CD14-positive monocyte (primary cell): ENCODE measurements at places on chromosomes 6 and 20.

DNA sequence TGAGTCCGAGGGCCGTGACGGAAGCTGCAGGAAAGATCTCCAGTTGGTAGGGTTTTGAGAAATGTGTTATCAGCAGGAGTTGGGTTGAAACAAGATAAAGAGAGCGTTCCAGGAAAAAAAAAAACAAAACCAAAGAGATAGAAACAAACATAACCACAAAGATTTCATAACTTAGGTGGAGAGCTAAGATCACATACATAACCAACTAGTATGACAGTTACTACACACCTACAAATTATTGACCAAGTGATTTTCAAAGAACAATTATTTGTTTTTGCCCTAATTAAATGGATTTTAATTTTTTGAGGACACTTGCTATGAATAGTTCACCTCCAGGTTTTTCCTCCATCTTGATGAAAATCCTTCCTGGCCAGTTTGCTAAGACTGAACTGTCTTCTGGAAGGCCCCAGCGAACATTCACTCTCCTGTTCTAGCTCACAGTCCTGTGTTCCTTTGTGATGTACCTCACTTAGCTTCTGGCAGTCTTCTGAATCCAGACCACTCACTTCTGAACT lies 69.4 kb downstream of the SNX9 start:
- DNase-seq: no peak

DNA sequence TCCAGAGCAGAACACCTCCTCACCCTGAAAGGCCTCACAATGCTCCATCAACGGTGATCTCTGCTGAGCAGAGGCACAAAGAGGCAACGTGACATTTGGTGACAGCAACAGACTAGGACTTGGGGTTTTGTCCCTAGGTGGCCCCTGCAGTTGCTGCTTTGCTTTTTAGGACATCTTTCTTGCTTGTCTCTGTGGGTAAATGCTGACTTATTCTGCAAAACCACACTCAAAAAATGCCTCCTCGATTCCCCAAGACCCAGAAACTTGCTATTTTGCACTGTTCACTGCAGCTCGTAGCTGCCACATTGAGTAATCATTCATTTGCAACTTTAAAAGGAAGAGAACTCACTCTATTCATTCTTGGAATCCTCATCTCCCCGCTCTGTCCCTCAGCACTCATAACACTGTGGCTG lies 209.9 kb downstream of the LY86 start:
- DNase-seq: no peak

DNA sequence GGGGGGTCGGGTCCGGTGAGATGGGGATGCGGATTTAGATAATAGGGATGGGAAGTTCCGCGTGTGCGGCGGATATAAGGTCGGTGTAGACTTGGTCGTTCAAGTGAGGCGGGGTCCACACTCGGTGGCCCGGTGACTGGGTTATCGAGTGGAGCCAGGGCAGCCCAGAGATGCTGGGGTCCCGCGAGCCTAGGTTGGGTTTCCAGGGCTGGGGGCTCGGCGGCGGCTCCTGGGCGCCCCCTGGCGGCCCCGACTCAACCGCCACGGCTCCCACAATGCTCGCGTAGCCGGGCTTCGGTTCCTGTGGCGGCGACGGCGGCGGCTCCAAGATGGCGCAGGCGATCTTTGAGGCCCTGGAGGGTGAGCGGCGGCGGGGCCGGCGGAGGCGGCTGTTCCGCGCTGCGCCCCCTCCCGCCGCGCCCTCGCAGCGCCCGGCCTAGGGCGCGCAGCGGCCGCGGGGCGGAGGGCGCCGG lies at the start of gene ZNF341:
Gene ZNF341 (plus strand): TSS at position 304 of the 473 bp plus-strand sequence. CDS start 26 bp downstream, at position 330.
- DNase-seq: peak; percentile 85

DNA sequence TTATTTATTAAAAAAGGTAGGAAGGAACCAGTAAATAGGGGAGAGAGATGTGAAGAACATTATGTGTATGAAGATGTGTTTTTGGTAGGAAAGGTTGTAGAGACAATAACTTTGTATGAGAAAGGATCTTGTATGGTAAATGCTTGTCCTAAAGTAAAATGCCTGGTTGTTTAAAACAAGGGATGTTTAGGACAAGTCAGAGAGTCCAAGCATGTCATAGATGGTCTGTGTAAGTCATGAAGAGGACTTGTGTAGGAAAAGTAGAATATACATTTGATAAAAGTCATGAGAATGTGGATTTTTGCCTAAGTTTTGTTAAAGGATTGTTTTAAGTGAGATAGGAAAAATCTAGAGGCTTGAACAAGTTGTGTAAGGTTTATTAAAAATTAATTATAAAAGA lies 325.1 kb downstream of the CDH26 start:
- DNase-seq: no peak

DNA sequence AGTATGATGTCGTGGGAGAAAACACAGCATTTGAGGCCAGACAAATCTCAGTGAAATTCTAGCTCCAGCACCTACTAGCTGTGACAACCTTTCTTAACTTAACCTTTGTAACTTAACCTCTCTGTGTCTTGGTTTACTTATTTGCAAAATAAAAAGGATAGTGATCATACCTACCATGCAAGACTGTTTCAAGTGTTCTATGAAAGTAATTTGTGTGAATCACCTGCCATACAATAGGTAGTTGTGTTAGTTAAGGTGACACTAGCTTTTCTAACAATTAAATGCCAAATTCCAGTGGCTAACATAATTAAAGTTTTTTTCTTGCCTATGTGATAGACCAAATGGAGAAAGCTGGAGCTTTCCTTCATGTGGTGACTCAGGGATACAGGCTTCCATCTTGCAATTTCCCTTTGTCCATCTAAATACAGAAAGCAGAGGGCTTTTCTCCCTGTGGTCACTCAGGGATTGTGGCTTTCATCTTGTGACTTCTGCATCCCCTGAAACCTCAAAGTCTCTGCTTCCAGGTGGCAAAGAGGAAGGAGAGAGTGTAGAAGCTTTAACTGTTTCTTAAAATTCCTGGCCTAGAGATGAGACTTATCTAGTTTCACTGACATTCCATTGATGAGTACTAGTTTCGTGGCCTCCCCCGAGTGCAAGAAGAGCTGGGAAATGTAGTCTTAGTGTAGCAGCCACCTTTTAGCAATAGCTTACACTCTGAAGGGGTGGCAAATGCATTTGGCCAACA lies 311.4 kb downstream of the CLIC5 start:
- no peak for DNase-seq

DNA sequence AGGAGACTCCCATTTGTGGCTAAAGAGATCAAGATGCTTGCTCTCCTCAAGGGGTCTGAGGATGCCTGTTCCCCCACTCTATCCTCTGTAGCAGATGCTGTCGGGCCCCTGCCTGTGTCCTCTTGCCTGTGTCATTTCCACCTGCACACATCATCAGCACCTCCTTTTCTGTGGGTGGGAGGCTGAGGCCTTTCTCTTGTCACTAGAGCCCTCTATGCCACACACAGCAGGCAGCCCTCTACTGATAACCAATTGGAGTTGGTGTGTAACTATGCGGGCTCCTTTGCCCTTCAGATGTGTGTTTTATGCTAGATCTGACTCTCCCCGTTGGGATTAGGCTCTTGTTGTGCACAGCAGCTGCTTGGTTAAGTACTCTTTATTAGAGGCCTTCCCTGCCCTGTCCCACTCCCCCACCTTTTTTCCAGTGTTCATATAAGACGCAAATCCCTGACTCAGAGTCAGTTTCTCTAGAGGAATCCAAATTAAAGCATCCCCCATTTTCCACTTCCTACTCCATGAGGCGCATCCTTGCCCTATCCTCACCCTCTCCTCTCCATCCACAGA lies 7.7 kb downstream of the TREML2 start:
- no peak for DNase-seq

DNA sequence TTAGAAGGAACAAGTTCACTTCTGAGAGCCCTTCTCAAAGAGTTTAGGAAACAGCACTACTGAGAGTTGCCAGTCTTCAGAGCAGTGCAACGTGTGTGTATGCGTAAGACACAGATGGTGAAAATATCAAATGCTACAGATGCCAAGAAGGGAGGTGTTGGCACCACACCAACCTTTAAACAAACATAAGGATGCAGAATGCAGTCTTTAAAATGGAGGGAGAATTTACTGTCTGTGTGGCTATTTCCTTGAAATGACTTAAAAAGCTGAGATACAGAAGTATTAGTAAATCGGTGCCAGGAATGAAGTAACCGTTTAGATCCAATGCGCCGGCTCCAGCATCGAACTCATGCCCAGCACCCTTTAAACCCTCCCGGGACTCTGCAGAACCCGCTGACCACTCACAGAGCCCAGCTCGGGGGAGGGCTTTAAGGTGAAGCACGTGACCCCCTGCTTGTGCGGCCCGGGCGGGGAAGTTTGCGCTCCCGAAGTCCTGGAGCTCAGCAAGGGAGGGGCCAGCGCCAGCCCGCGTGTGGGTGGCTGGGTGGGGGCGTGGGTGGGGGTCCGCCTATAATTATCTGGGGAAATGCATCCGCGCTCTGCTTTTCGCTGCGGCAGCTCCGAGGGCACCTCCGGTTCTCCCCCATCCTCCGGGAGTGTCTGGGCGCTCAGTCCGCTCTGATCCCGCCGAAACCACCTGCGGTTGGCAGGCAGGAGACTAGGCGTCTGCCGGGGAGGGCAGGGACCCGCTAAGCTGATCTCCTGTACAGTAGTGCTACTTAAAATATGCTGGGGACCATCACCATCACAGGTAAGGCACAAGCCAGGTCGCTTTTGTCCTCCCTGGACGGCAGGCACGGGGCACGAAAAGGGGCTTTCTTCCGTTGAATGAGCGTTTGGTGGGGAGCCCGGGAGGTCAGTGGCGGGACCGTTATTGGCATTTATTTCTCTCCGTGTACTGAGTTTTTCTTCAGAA lies 66.0 kb downstream of the ZBTB2 start:
- DNase-seq: peak; percentile 24

- no peak for DNase-seq
Measured at GRCh38 chr6:125451750-125452149, 150.0 kb upstream of the HDDC2 start.

- no peak for DNase-seq
Measured at GRCh38 chr6:148851683-148852556, 105.1 kb downstream of the UST start.

GRCh38 chr6:85129881-85130280 lies 320.0 kb upstream of the NT5E start:
- no peak for DNase-seq

DNA sequence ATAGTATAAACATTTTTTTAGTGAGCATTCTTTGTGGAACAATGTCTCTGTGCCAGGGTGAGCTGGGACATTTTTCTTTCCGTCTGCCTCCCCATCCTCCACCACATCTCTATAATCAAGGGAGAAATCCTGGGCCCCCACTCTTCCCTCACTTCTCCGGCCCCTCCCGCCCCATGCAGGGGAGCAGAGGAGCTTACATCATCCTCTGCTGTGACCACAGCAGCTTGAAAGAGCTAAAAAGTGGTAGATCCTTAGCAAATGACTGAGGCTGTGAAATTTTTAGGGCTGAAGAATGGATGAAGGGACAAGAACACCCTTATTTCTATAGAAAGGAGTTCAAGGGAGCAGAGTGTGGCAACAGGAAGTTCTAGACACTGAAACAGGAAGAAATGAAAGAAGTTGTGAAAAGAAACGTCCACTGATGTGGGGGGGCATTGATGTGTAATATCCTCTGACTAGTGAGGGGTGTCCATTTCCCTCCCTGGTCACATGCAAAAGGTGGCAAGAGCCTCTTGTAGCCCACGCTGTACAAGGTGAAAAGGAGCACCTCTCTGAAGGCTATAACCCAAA lies 380.3 kb upstream of the JARID2 start:
- peak; percentile 95 for DNase-seq

DNA sequence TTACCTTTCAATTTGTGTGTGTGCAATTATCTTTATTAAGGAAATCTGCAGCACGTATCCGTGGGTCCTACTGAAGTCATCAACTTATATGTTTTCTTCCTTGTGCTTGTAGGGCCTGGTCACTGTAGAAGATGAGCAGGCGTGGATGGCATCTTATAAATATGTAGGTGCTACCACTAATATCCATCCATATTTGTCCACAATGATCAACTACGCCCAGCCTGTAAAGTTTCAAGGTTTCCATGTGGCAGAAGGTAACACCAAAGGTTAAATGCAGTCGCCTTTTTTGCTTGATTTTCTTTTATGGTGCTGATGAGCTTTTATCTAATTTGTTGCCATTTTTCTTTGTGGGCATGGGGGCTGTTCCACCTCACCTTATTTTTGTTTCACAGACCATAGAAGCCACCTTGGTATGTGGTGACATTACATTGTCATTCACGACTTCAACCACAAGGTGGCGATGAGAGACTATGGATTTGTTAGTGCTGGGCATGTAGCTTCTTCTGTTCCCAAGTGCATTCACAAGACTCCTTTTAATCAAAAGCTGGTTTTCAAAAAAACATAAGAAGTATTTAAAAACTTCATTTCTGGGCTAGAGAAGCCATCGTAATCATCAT lies 106.5 kb upstream of the LAMP5 start:
- DNase-seq: peak; percentile 59

DNA sequence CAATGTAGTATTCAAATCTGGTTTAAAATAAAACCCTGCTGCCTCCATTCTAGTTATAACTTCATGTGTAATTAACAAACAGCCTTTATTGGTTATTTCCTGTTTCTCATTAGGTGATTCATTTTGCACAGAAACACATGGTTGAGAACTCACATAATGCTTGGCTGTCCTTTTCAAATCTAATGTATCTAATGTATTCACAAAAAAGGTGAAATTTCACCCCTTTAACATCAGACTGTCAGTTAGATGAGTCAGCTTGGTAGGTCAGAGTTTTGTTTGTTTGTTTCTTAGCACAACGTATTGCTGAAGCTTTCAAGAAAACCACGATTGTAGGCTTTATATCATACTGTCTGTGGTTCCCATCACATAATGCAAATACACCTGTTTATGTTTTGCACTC lies 78.7 kb upstream of the TMEM30A start:
- no peak for DNase-seq

DNA sequence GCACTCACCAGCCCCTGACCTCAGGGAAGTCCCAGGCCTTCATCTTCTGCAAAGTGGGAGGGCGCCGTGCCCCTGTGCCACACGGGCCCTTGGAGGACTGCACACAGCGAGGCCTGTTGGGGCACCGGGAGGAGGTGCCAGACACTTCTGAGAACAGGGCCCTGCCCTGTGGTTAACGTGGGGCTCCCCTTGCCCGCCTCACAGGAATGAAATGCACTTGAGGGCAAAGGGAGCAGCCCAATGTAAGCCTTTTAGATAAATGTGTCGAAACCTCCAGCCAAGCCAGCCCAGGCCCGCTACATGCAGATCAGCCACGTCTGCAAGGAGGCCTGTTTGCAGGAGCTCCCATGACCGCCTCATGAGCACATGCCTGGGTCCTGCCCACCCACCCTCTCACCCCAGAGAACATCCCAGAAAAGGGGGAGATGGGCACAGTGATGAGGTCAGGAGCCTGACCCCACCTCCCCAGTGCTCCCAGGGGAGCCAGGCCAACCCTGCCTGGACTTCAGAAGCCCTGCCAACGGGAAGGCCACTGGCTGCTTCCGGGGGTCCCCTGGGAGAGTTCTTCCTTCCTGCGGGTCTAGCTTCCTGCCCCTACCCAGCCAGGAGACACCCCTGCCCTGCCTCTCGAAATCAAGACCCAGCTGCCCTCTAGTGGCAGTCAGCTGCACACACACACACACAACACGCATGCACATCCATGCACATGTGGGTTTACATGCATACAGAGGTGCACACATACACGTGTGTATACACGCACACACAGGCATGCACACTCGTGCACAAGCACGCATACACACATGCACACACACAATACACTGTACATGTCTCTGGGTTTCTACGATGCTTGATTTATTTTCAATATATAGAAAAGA lies 178.7 kb downstream of the TAF4 start:
- DNase-seq: no peak
